NCI-H82 (cell line): ENCODE measurements at places on chromosomes 16 and 17.

GRCh38 chr17:9768381-9768934 is 22.9 kb downstream of the DHRS7C start:
- DNase-seq = peak; percentile 69

- peak; percentile 61 for DNase-seq
Observed at GRCh38 chr17:55420067-55420775, 1.4 kb downstream of the MMD start.

- DNase-seq = no peak
Observed at GRCh38 chr17:34370997-34371395, 8.0 kb upstream of the CCL1 start.

DNA sequence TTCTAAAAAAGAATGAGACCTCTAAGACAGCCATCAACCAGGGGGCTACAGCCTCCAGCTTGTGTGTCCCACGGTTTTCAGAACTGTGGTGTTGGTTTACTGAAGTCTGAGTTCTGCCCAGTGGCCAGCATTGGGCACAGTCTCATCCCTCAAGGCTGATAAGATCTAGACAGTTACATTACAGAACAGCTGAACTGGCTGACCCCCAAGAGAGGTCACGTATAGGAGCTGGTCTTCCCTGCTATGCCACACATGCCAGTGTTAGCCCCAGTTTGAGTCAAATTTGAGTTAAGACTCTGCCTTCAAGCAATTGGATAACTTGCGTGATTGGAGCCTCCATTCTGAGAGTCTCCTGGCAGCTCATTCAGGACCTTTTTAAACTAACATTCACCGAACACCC is 14.8 kb upstream of the NUP93 start:
- DNase-seq = no peak

GRCh38 chr17:81129289-81129688 is 36.0 kb upstream of the PVALEF start:
- DNase-seq = no peak

- DNase-seq = no peak
Observed at GRCh38 chr17:62057696-62058095, 7.4 kb downstream of the MED13 start.

DNA sequence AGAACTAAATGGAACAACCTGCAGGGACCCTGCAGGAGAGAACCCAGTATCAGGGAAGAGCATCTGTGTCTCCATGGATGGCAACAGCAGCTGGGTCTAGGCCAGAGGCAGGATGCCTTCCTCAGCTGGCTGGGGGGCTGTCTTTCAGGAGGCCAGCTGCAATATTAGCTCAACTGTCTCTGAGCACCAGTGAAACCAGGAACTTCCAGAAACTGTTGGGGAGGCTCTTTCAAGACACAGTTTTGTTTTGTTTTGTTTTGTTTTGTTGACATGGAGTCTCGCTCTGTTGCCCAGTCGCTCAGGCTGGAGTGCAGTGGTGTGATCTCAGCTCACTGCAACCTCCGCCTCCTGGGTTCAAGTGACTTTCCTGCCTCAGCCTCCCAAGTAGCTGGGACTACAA is 7.6 kb downstream of the GPR142 start:
- DNase-seq = no peak

DNA sequence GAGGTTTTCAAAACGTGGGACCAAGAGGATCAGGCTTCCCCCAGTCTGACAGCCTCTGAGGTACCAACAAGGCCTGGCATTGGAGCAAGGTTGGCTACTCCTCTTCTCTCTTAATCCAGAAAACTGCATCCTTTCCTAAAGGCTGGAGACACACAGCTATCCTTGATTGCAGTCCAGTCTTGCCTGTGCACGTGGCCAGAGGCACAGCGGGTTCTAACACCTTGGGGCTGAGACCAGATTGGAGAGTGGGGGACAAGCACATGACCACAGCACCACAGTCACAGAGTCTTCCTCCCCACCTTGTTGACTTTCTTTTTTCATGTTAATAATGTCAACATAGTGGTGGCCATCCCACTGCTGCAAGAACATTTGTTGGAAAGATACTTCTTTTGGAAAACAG is 46.9 kb downstream of the GNAO1 start:
- no peak for DNase-seq

- DNase-seq = peak; percentile 58
Observed at GRCh38 chr17:34519282-34519681, 60.1 kb upstream of the TMEM132E start.

DNA sequence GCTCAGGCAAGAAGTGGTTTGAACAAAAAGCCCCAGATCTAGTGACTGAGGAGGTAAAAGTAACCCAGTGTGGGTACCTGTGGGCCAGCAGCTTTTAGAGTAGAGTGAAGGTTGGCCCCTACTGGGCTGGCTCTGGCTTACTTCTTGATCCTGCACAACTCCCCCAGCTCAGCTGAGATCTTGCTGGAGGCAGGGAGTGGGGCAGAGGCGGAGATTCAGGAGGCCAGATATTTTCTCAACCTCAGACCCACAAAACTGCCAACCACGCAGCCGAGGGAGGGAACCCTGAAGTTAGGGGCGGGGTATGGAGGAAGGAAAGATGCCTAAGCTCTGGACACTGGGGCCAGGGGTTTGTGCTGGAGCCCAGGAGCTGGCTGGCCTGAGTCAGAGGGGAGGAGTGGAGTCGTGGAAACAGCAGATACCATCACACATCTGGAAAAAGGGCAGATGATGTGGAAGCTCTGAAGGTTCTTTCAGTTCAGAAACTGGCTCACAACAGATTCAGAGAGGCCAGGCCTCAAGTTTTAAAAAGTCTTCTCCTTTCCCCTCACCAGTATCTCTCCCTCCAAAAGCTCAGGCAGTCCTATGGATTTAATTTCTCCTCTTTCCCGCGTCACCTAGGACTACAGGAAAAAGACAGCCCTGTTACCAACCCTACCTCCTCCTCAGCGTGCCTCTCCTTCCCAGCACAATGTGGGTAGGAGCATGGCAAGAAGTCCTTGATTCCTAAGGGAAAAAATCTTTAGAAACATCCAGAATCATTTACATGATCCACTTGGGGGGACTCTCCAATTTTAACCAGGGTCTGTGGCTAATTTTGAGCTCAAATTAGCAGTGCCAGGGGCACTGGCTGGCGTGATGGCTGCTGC is 48.1 kb downstream of the MYO18A start:
- no peak for DNase-seq

DNA sequence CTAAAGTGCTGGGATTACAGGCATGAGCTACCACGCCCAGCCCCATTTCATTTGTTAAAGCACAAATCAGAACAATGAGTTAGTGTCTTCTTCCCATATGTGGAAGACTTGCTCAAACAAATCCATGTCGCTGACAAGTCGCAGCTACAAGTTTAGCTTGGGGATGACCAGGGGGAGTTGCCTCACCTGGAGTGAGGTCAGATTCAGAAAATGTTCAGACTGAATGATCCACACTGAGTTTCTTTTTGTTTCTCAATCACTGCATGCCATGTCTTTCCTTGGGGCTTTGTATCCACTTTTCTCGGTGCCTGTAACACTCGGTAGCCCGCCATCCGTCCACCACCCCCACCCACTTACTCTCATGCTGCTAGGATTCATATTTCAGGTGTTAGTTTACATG is 437.3 kb upstream of the DYNLRB2 start:
- no peak for DNase-seq

DNA sequence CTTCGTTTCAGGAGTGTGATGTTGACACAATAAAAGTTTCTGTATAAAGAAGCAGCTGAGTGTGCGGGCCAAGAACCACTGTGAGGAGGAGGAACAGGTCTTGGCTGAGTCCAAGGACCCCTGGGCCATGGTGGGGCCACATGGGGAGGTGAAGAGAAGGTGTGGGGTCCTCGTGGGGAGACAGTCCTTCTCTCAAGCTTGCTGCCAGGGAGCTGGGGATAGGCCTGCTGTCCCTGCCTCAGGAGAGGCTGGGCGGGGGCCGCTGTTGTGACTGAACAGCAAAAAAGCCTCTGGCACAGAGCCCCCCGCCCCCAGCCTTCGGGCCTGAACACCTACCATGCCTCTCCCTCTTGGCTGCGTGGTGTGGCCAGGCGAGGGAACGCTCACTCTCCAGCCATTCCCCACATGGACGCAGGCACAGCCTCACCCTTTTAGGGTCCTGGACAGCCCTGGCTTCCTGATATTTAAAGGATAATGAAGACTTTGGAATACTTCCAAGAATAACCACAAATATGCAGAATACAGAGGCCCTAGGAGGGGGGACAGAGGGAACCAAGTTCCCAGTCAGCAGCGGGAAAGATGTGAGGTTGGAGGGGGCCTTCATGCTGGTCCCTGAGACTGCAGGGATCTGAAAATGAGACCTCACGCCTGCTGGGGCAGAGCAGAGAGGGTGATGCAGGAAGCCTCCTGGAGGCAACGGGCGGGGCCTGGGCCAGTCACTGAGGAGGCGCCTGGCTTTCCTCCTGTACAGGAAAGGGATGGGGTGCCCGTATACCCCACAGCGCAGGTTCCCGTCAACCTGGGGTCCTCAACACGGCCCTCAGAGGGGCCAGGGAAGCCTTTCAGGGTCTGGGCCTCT is 100.0 kb upstream of the CREBBP start:
- no peak for DNase-seq

DNA sequence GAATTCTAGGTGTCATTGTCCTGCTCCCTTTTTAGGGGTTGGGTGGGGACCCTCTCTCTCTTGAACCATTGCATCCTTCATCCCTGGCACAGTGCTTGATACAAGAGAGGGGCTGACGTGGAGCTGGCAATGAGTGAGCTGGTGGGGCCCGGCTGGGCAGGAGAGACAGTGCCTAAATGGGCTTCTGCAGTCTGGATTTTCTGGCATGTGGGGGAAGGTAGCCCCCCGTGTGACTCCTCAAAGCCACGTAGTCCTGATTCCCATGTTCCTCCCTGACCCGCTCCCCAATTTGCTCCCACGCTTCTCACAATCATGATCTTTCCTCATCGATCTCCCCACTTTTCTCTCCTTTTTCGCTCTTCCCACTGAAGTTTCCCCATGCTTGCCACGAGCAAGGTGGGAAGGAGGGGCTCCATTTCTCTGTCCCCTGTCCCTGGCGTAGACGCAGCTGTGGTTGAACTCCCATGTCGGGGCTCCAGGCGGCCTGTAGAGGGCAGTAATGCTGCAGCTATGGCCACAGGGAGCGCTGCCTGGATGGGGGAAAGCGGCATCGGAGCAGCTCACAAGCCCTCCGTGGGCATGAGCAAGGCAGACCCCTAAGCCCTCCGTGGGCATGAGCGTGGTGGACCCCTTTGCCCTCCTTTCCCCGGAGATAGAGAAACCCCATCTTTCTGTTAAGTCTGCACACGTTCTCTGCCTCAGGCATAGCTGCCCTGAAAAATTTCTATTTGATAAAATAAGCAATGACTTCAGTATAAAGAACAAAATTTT is 47.5 kb downstream of the HAPSTR1 start:
- peak; percentile 88 for DNase-seq

GRCh38 chr17:38706505-38707216 is 1.6 kb downstream of the MLLT6 start:
- DNase-seq = peak; percentile 54

- DNase-seq = no peak
Observed at GRCh38 chr16:28149011-28149888, 62.5 kb downstream of the XPO6 start.

DNA sequence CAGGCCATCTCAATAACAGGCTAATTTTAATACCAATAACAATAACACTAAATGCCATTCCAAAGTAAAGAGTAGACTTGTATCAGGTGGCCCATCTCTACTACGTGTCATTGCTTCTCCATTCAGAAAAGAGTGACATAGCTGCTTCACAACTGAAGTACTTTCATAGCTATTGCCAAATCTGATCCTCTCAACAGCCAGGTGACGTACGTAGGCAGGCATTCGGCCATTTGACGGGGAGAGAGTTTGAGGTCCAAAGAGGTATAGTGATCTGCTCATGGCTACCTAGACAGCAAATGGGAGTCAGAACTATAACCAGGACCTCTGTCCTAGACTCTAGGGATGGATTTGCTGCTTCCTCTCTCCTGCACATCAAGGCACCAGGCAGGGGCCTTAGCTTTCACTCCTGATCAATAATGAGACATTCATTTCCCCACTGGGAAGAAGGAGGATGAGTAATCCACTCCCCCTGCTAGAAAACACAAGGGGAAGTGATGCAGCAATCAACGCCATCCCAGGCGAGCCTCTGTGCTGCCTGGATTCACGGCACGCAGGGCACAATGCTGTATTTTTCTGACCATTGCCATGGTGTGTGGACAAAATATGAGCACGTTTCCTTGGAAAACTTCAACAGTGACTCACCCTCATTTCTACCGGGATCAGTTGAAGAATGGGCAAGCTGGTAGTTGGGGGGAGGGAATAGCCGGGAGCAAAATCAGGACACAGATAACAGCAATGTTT is 80.9 kb downstream of the SPACA3 start:
- DNase-seq = no peak

DNA sequence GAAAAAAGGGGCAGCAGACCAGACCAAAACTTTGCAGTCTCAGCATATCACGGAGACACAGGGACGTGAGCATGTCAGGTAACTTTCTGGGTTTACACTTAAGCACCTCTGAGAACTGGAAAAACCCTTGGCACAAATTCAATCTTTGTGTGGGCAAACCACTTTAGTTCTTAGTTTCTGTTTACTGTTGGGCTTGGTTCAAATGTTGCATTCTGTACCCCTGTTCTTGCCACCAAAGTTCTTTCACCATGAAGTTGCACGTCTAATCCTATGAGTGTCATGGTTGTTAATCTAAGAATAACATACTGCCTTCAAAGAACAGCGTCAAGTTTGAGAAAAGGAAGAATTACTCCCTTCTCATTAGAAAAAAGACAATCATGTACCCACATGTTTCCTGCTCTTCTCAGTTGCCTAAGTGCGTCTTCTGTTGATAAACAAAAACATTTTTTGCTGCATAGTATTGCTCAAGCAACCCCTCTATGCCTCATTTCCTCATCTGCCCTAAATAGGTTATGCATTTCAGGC is 11.6 kb downstream of the KRT33A start:
- no peak for DNase-seq

DNA sequence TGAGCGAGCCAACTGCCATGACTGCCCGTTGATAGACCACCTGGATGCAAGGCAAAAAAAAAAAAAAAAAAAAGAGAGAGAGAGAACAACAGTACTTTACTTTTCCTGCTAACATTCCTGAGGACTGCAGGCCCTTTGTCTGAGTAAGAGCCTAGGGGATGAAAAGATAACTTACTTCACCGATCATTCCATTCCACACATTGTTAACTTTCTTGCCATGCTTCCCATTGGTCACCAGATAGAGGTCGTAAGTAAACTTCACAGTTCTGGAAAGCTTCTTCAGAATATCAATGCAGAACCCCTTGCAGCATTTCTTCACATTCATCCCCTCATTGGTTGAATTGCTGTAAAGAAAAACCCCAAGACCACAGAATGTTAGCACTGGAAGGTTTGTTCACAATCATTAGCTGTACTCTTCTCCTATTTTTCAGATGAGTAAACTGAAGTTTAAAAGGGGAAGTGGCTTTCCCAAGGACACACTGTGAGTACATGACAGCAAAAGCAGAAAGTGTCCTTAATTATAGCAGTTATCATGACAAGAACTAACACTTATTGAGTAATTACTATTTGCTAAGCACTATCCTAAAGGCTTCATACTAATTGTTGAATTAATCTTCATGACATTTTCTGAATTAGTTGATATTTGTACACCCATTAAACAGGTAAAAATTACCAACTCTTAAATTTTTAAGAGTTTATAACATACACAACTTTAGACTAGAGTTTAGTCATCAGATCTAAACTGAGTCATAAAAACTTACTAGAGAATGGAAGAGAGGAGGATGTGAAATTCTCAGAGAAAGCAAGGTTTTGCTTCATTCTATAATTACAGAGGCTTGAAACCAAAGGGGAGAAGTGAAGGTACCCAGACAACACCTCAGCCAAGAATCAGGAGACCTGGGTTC is 341.2 kb downstream of the GRIN2A start:
- DNase-seq = no peak
